ENCODE measurements at places on chromosomes 13 and 19. TPM values are rescaled to one million over a fixed set of nuclear protein-coding genes. Genes with fewer than 3 reads are reported as not detected.

- no peak for DNase-seq
These were observed 59.7 kb upstream of the TMTC4 start for GRCh38 chr13:100734194-100734720.

Gene PINLYP
- total RNA-seq: 0.52 TPM

Gene HS6ST3
- 0.02 TPM for total RNA-seq

DNA sequence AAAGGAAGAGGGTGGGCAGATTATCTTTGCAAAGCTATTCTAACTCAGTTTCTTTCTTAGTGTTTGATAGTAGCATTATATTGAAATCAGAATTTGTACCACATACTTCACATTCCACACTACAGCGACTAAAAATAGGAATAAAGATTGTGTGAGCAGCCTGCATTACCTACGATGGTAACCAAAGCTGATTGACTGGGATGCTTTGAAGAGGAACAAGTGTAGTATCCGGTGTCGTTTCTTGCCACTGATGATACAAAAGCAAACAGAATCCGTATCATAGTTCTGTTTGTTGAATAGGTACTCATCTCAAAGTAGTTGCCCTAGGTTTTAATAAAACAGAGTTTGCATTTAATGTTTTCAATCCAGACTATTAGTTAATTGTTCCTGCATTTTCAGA, 51.2 kb downstream of the FLT3 start:
- DNase-seq: no peak

GRCh38 chr19:33000910-33001309, 28.9 kb downstream of the FAAP24 start:
- no peak for DNase-seq

Gene CPB2
- total RNA-seq: 0.40 TPM

Gene ZNF787
- total RNA-seq: 69.2 TPM

- no peak for DNase-seq
These were observed 222.7 kb upstream of the SOX1 start for GRCh38 chr13:111844222-111844671.

Gene ZNF543
- total RNA-seq: 3.2 TPM

DNA sequence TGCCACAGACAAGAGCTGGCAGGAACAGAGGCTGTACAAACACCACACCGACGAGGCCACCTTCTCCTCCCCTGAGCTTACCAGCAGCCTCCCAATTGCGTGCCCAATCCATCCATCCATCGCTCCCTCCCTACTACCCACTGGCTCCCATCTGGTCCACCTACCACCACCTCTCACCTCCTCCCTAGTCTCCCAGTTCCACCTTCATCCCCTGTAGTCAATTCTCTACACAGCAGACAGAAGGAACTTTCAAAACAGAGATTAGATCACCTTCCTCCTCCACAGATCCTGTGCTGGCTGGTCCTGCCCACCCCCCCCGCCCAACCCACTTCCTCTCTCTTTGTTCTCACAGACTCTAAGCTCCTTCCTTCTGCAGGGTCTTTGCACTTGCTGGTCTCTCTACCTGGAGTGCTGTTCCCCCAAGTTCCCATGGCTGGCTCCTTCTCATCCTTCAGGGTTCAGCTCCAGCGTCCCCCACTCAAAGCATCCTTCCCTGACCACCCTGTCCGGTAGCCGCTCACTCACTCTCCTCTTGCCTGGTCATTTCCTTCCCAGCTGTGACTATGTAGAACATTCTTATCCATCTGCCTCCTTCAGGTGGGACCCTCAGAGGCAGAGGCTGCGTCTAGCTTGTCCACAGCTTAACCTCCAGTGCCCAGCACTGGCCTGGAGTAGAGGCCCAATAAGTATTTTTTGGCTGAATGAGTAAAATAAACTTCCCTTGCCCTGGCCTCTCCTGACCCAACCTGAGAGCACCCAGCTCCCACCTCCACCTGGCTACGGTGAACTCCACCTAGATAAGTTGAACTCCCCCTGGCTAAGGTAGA, 23.0 kb downstream of the PIN1 start:
- no peak for DNase-seq

DNA sequence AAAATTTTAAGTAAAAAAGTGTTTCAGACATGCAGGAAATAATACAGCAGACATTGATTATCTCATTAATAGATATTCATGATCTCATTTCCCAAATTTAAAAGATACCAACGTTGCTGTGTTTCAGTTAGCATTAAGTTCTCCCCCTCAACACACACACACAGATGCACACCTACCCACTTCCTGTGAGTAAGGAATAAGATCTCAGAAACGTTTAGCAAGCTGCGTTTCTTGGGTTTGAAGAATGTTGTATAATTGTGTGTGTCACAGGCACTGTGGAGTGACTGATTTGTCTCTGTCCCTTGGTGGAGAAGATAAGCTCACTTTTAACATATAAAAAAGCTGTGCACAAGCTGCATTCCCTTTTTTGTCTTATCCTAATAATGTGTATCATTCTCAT, 196.8 kb downstream of the PDS5B start:
- no peak for DNase-seq

DNA sequence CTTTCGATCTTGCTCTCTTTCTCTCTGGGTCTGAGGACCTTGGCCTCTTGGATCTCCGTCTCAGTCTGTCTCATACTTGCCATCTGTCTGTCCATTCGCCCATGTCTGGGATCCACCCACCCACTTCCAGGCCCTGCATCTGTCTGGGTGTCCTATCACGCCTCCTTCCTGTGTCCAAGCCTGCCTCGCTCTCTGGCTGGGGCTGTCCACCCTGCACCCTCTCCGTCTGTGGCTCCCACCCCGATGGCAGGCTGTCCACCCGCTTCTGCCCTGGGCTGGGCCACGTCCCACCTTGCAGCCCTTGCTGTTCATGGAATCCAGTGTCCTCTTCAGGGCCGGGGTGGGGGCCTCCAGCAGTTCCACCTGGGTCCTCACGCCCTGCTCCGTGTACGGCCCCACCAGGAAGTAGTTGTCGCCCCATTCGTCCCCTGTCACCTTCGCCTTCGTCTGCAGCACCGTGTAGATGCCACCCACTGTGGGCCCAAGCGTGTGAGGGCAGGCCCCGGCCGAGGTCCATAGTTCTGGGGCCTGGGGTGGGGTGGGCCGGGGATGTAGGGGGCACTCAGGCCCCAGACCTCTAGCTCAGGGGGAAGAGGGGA, 2.0 kb downstream of the GYS1 start:
- no peak for DNase-seq

Gene ZNF836
- 10.6 TPM for total RNA-seq

Gene GJA3
- 0.05 TPM for total RNA-seq

DNA sequence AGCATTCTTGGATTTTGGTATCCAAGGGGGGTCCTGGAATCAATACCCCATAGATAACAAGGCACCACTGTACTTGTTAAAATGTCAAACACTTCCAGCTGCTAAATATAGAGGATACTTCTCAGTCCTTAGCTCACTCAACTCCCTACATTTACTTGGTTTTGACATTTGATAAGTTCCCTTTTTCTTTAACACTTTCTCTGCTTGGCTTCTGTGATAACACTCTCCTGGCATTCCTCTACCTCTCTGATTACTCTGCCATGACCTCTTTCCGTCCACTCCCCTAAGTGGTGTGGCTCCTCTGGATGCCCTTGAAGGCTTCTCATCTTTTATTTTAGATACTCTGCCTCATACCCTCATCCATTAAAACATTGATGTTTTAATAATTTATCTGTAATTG, 65.2 kb downstream of the MICU2 start:
- no peak for DNase-seq

- no peak for DNase-seq
These were observed 343.0 kb downstream of the PCDH9 start for GRCh38 chr13:66887088-66887487.

Gene ZNF99
- not detected for total RNA-seq

GRCh38 chr13:92829930-92830329, 396.7 kb upstream of the GPC6 start:
- DNase-seq: no peak

Gene RFX1
- total RNA-seq: 13.1 TPM

DNA sequence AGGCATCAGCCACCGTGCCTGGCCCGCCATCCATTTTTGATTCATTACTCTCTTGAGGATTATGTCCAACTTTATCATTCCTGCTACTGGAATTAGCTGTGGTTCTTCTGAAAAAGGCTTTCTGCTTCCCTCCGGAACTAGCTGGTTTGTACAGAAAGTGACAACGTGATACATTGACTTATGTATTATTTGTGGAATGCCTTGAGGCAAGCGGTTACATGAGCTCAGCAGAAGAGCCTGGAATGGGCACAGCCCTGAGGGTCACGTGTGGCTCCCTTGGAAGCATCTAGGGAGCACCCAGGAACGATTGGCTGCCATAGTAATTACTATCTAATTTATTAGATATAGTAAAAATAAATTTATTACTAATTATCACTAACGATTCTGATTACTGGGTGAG, 14.4 kb upstream of the RETN start:
- DNase-seq: no peak

DNA sequence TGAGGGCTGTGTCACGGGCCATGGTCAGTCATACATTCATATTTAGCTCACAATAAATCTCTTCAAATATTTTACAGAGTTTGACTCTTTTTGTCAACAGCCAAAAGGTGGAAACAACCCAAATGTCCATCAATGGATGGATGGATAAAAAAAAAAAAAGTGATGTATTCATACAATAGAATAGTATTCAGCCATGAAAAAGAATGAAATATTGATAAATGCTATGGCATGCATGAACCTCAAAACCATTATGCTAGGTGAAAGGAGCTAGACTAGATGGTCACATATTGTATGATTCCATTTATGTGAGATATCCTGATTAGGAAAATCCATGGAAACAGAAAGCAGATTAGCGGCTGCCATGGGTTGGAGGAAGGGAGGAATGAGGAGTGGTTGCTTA, 16.2 kb downstream of the ADGRE2 start:
- DNase-seq: no peak

All from colonic mucosa (tissue), 4 donors.